Left forelimb (tissue), 1 donor: ENCODE measurements at places on chromosomes 11 and 22.

DNA sequence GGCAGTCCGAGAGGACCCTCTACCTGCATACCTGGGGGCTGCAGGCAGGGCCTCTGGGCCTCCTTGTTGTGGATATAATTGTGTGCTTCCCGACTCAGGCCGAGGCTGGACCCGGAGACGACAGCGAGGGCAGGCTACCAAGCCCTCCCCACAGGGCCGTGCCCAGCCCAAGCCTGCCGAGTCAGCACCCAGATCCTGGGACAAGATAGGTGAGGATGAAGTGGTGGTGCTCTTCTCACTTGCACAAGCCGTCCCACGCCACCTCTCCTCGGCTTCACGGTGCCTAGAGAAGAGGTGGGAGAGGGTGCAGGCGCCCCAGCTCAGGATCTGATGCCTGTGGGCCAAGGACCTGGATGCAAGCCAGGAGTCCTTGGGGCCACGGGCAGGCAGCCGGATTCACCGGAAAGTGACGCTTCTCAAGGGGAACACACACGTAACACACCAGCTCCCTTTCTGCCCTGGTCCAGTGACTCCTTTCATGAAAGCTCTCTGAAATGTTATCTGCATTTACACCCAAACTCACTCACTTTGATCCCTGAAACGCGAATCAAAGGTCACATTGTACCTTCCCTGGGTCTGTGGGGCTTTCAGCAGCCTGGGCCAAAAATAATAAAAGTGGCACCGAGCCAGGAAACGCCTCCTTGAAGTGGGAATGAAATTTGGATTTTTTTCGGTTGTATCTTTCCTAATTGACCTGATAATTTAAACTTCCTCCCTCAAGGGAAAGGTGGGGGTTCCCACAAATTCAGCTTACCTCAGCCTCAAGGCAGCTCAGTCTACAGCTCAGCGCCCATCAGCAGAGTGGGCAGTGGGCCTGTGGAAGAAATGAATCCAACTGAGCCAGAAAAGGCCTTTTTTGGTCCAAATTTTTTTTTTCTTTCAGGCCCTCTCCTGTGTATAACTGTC is 1.1 kb upstream of the GNB1L start:
- DNase-seq = peak; percentile 74

- DNase-seq = no peak
Measured at GRCh38 chr22:36445158-36445668, 36.2 kb downstream of the TXN2 start.

DNA sequence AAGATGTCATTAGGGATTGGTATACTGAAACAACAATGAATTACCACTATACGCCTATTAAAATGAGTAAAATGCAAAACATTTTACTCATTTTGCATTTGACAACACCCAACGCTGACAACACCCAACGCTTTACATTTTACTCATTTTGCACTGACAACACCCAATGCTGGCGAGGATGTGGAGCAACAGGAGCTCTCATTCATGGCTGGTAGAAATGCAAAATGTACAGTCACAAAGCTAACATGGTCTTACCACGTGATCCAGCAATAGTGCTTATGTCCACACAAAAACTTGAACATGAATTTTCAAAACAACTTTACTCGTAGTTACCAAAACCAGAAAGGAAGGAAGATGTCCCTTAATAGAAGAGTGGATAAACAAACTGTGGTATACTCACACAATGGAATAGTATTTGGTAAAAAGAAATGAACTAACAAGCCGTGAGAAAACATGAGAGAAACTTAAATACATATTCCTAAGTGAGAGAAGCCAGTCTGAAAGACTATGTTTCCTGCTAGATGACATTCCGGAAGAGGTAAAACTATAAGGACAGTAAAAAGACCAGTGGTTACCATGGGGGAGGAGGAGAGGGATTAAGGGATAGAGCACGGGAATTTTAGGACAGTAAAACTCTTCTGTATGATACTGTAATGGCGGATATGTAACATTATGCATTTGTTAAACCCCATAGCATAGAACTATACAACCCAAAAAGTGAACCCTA is 11.4 kb upstream of the MSANTD2 start:
- no peak for DNase-seq

DNA sequence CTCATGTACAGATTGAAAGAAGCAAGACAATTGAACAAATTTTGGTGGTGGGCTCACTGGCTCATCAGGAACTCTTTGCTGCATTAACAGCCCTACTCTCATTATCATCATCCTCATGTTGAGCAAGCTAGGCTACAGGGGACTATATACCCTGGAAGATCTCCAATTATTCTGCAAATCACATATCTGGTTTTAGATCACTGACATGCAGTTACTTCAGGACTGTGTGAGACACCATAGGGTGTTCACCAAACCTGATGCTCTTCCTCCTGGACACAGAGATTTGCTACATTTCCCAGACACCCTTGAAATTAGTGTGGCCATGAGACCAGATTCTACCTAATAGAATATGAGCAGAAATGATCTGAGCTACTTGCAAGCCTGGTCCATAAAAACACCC is 23.0 kb upstream of the ME3 start:
- DNase-seq = no peak

GRCh38 chr22:27905653-27906052 is 13.4 kb downstream of the PITPNB start:
- no peak for DNase-seq

DNA sequence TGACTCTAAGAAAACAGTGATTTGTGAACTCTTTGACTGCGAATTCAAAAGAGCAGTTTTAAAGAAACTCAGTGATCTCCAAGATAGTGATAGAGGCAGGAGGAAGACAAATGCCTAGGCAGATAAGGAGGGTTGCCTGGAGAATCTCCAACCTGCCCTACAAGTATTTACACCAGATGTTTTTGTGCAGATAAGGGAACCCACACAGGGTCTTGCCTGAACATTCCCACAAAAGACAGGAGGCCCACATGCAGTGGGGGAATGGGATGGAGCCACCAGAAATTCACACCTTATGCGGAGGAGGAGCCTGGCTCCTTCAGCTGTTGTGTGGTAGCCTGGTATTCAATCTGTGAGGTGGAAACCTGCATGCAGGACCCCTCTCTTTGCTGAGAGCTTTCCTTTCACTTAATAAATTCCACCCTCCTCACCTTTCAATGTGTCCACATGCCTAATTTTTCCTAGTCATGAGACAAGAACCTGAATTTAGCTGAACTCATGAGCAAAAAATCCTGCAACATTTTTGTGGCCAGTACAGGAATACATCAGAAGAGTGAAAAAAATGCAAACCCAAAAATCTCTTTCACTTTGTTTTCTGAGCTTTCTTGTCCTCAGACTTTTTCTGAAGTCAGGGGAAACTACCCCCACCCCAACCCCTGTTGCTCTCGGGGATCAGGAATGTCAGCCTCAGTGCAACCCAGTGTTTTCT is 8.1 kb upstream of the GLYAT start:
- no peak for DNase-seq

DNA sequence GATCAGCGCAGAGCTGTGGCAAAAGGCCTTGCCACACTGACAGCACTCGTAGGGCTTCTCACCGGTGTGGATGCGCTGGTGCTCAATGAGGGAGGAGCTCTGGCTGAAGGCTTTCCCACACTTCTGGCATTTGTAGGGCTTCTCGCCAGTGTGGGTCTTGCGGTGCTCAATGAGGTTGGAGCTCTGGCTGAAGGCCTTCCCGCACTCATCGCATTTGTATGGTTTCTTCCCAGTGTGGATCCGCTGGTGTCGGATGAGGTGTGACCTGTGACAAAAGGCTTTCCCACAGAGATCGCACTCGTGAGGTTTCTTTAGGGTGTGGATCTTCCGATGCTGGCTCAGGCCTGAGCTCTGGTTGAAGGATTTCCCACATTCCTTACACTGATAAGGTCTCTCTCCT is 6.9 kb downstream of the ZNF70 start:
- DNase-seq = no peak

- DNase-seq = no peak
Measured at GRCh38 chr11:31995525-31996094, 95.3 kb upstream of the RCN1 start.

GRCh38 chr11:11663907-11664306 is 42.1 kb upstream of the GALNT18 start:
- DNase-seq = no peak

GRCh38 chr11:124950601-124951330 is 3.2 kb upstream of the CCDC15 start:
- DNase-seq = no peak

- DNase-seq = no peak
Measured at GRCh38 chr22:20244691-20245576, 23.2 kb downstream of the RTN4R start.

DNA sequence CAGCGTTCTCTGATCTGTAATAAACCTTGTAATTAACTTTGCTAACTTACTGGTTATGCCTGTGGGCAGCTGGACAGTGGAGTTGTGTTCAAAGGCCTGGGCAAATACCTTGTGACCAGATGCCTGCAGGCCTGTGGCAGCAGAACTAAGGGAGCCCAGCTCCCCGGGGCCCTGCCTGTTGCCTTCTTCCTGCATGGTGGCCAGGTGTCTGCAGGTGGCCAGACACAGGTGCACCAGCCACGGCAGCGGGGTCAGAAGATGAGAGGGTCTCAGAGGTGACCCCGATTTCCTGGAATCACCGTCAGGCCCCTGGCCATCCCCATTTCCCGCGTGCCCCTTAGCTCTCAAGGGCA is 127.2 kb downstream of the OSBP2 start:
- no peak for DNase-seq

DNA sequence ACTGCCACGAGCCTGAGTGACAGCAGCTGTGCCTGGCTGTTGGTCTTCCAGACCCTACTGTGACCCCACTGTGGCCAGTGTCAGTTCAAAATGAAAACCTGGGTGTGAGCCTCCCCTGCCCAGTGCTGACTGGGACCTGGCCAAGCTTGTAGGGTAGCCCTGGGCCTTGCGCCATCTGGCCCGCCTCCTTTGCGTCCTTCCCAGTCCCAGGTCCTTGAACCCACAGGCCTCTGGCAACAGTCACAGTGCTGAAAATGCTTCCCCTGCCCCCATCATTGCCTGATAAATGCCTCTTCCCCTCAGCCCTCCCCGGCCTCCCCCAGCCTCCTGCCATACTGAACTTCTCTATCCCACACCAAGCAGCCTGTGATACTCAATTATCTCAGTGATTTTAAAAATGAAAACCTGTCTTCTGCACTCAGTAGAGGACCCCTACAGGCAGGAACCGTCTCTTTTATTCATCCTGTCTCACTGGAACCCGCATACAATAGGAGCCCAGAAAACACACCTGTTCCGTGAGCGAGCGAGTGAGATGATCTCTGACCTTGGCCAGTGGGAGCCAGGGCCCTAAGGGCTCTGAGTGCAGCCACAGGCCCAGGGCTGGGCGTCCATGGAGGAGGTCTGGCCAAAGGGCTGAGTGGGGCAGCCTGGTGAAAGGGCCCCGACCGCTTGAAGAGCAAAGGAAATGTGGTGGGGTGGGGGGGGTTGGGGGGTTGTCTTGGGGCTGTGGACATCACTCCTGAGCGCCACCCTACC is 49.7 kb upstream of the TTLL12 start:
- no peak for DNase-seq

- DNase-seq = no peak
Measured at GRCh38 chr11:83222499-83222898, 29.0 kb downstream of the ANKRD42 start.

DNA sequence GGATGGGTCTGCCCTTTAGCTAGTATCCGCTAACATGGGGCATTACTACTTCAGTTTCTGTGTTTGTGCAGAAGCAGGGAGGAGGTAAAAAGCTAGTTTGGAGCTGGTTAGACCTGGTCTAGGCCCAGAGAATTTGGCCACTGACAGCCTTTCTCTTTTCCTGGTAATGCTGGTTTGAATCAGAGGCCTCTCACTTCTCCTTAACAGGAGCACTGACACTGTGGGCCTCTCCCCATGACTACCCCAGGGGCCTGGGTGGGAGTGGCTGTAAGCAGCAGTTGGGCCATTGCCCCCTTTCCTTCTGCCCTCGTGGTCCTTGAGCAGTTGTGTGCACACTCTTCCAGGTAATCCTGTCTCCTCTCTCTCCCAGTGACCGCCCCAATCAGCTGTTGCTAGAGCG is 8.5 kb upstream of the SLC25A18 start:
- no peak for DNase-seq

DNA sequence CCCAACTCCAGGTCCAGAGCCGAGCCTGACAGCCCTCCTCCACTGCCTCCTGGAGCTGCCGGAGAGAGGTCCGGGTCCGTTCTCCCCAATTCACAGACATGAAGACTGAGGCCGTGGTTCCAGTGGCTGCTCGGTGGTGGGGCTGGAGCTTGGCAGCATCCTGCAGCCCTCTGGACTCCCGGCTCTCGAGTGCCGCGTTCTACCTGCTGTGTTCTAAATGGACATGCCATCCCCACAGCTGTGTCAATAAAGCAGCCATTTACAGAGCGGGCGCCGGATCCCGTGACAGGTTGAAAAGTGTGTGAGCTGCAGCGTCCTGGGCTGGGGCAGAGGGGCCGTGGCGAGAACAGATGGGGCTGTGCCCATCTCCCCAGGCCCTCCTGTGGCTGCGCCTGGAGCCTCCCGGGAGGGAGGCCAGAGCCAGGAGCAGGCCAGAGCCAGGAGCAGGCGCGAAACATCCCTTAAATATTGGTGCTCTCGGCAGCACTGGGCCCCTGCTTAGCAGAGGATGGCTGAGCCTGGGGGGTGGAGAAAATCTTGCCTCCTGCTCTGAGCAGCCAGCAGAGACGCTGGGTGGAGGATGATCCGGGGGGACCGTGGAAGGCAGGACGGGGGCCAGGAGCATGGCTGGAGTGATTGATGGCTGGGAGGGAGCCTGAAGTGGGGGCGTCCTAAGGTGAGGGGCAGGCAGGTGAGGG is 46.2 kb downstream of the FLRT1 start:
- no peak for DNase-seq

DNA sequence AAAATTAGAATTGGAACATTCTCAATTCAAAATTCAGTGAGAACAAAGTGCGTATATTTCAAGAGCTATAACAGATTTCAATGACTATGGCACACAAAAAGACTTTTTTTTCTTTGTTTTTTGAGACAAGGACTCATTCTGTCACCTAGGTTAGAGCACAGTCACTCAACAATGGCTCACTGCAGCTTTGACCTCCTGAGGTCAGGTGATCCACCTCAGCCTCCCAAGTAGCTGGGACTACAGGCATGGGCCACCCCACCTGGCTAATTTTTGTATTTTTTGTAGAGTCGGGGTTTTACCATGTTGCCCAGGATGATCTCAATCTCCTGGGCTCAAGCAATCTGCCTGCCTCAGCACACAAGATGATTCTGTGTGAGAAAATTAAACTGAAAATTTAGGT is 51.5 kb downstream of the PIK3C2A start:
- no peak for DNase-seq

DNA sequence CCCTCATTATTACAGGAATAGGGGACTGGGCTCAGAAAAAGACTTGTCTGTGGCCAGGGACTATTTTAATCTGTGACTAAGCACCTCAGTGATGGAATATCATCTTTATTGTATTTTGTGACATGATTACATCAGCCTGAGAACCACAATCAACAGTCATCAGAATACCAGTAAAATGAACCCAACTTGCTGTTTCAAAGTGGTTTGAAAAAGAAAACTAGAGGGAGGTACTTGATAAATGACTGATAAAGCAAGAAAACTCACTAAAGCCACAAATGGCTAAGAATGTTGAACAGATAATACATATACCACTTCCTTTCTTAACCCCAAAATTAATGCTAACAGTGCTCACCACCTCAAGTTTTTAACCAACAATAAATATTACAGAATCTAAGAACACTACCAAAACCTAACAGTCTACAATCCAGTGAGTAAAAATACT is 155.7 kb downstream of the ATG16L2 start:
- no peak for DNase-seq
